Transverse colon (tissue), 4 donors: ENCODE measurements at places on chromosomes 7 and 10. TPM values are rescaled to one million over a fixed set of nuclear protein-coding genes. Genes with fewer than 3 reads are reported as not detected.

DNA sequence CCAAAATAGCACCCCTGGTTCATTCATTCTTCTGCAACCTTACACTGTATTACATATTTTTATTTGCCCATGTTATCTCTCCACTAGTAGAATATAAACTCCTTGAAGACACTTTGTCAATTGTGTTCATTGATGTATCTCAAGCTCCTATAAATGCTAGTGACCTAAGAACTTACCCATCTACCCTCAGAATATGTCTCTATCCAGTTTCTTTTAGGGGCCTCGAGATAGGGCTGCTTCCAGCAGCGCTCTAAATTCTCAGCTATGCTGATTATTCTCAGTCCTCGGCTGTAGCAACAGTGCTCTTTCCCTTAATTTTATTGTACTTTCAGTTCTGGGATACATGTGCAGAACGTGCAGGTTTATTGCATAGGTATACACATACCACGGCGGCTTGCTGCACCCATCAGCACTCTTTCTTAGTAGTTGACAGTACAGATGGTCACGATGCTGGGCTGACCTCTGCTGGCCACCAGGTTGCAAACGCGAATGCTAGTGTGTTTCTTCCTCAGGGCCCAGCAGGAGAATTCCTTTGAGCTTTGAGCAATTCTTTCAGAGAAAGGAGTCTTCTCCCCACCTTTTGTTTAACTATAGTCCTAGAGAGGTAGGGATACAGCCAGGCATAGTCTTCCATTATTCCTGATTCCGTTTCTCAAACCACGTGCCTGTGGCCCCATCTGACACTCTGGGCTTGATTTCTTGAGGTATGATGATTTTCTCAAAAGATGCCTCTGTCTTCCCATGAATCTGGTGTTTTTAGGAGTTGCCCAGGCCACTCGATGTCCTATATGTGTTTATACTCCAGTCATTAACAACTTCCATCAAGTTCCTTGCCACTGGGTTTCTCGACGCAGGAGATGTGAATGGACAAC lies 49.1 kb upstream of the CDC14C start:
- no peaks in the 10 kb centered on the region for H3K36me3 ChIP-seq
- H3K4me1 ChIP-seq = no peaks in the 10 kb centered on the region
- H3K27ac ChIP-seq = no peak overlapping the region

DNA sequence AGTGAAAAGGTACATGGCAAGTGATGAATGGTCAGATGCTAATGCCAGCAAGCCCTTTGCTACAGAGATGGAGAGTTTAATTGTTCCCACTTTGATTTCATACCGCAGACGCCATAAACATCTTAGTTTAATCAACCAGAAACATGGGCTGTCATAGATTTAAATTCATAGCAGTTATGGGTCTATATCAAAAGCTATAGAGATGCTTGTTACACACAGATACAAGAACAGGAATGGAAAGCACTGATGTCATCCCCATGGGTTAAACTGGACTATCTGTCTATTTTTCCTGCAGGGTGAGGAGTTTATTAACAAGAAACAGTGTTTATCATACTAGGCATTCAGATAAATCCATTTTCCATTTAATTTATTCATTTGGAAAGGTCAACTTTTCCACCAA lies 409.2 kb downstream of the NRG3 start:
- no peak overlapping the region for H3K4me3 ChIP-seq
- no peaks in the 10 kb centered on the region for H3K36me3 ChIP-seq
- no peak overlapping the region for H3K27ac ChIP-seq
- no peaks in the 10 kb centered on the region for H3K4me1 ChIP-seq
- no peaks in the 10 kb centered on the region for H3K27me3 ChIP-seq
- no peak for DNase-seq

DNA sequence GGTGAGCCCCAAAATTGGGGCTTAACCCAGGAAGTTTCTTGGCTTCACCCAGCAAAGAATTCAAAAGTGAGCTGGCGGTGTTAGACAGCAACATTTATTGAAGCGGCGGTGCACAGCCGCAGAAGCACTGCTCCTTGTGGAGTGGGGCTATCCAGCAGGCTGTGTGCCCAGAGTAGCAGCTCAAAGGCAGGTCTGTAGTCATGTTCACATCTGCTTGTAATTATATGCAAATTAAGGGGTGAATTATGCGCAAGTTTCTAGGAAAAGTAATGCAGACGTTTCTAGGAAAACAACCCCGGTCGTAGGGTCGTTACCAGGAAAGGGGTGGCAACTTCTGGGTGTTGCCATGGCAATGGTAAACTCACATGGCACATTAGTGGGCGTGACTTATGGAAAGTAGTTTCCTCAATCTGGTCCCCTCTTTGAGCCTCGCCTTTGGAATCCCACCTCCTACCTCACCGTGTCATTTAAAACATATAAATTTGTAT lies 13.7 kb upstream of the KBTBD2 start:
- H3K4me3 ChIP-seq = peak overlapping the region; percentile 3
- H3K27ac ChIP-seq = no peak overlapping the region
- peaks cover 3% of the 10 kb centered on the region for H3K4me1 ChIP-seq
- DNase-seq = peak; percentile 27

Gene FUOM
- 1.2 TPM for total RNA-seq

Gene FOXI2
- 0.14 TPM for total RNA-seq

DNA sequence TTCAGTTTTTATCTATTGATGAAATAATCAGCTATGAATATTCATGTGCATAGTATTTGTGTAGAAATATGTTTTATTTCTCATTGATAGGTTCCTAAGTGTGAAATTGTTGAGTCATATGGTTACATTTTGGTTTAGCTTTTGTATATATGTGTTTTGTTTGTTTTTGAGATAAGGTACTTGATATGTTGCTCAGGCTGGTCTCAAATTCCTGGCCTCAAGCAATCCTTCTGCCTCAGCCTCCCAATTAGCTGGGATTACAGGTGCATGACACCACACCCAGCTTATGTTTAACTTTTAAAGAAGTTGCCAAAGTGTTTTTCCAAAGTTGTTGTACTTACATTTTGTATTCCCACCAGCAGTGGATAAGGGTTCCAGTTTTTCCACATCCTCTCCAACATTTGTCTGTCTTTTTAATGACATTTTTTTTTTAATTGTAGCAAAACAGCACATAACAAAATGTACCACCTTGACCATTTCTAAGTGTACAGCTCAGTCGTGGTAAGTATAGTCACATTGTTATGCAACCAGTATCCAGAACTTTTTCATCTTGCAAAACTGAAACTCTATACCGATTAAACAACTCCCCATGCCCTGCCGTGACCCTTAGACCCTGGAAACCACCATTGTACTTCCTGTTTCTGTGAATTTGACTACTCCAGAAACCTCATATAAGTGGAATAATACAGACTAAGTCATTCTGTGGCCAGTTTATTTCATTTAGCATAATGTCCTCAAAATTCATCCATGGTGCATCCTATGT lies 12.6 kb upstream of the UBE2D1 start:
- peak; percentile 42 for DNase-seq
- peaks cover 12% of the 10 kb centered on the region for H3K4me1 ChIP-seq
- H3K27ac ChIP-seq = peak overlapping the region; percentile 19
- no peaks in the 10 kb centered on the region for H3K27me3 ChIP-seq
- no peaks in the 10 kb centered on the region for H3K36me3 ChIP-seq
- no peak overlapping the region for H3K4me3 ChIP-seq

DNA sequence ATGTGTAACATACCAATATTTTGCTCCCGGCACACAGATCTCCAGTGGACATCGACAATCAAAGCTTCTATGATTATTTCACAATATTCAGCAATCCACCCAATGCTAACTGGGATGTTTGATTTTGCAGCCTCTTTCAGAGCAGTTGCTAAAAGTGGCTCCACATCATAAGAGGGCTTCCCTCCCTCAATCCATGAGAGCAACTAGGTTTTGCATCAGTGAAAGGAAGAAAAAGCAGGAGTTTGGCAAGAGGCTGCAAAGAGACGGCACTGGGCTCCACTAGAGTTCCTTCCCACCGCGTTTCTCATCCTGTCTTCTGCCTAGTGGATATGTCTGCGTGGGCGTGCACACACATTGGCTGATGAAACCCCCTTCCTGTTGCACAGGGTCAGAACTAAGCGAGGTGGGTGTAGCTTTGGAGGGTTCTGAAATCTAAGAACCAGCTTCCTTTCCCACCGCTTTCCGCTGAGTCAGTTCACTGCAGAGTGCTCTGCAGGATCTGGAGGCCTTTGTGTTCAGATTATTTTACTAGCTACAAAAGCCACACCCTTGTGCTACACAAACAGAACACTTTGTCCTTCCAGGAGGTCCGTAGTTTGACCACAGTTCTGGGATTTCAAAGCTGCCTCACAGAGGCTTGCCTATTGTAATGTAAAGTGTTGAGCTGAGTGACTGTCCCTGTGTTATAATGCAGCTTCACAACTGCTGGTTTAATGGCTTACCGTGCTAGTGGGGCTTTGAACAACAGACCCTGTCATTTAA lies 28.1 kb downstream of the ARL4A start:
- peak; percentile 83 for DNase-seq
- H3K4me1 ChIP-seq = peaks cover 16% of the 10 kb centered on the region
- H3K27me3 ChIP-seq = no peaks in the 10 kb centered on the region
- peak overlapping the region; percentile 37 for H3K4me3 ChIP-seq

GRCh38 chr7:44279286-44279685 lies 46.1 kb downstream of the CAMK2B start:
- H3K27me3 ChIP-seq = peaks cover 4% of the 10 kb centered on the region
- DNase-seq = no peak
- H3K4me3 ChIP-seq = no peak overlapping the region
- no peaks in the 10 kb centered on the region for H3K36me3 ChIP-seq

Gene ZNF488
- total RNA-seq = not detected

DNA sequence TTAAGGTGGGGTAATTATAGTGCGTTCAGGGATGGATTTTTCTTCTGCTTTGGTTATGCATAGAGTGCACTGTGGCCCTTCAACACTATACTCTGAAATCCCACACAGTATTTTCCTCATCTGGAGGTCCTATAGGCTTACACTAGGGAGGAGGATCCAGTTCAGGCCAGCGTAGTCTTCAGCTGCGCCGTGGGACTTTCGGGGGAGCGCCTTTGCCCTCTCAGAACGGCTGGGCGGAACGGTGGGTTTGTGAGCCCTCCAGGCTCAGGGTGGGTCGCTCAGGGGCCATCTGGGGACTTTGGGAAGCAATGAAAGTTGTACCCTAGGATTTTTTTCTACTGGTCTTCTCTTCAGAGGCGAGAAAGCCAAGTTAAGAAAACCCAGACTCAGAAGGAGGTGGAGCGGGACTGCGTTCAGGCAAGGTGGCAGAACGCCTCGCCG lies 652 bp upstream of the VPS26A start:
- peak; percentile 65 for DNase-seq
- H3K36me3 ChIP-seq = no peaks in the 10 kb centered on the region

DNA sequence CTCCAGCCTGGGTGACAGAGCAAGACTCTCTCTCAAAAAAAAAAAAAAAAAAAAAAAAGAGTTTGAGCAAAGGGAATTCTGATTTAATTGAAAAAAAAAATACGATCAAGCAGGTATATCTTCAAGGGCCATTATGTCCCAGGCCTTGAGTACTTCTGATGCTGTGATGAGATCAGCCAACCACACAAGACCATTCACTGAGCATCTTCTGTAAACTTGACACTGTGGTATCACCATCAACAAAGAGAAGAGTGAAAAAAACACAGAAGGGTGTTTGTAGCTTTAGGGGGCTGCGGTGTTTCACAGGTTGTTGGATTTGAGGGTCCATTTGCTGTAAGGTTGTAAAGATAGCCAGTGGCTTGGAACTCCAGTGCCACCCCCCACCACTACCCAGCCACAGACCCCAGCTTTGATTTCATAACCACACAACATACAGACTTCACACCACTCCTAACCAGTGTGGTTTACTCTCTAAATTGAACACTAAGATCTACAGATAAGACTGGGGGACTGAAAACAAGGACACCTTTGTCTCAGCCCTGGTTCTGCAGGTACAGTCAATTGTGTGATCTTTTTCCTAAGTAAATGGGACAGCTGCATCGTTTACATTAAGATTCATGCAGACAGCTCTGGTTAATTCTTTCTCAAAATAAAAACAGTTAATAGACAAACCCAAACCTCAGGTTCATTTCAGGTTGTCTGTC lies 66.4 kb downstream of the CDC123 start:
- DNase-seq = no peak
- H3K4me3 ChIP-seq = no peak overlapping the region

DNA sequence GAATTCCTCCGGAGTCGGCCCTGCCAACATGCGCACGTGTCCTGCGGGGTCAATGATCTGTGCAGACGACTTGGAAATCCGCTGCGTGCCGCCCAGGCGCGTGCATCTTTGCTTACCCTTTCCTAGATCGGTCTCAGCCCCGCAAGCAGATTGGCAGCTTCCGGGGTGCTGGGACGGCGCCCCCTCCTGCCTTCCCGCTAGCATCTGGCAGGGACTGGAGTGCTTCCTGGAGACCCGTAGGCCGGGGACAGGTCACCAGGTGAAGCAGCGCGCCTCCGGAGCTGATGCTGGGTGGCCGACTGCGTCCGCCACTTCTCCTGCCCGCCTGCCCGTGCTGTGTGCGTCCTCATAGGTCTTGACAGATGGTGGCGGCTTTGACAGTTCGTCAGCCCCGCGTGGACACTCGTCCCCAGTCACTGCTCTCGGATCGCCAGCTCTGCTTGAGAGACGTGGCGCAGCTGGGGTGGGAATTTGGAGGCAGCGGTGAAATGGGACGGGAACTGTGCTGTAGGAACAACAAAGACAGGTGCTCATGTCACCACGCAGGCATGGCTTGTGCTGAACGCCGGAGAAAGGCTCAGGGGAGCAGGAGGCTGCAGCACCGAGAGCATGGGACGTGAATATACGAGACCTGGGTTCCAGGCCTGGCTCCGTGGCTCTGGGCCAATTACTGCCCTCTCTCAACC lies 21.9 kb upstream of the KCNK18 start:
- H3K4me3 ChIP-seq = peak overlapping the region; percentile 46
- no peaks in the 10 kb centered on the region for H3K4me1 ChIP-seq
- H3K36me3 ChIP-seq = no peaks in the 10 kb centered on the region
- peaks cover 56% of the 10 kb centered on the region for H3K27me3 ChIP-seq

- no peaks in the 10 kb centered on the region for H3K36me3 ChIP-seq
- no peak overlapping the region for H3K27ac ChIP-seq
- no peaks in the 10 kb centered on the region for H3K27me3 ChIP-seq
Measured at GRCh38 chr7:91496251-91496820, 232.1 kb downstream of the FZD1 start.

- H3K27ac ChIP-seq = no peak overlapping the region
- H3K27me3 ChIP-seq = no peaks in the 10 kb centered on the region
- no peaks in the 10 kb centered on the region for H3K36me3 ChIP-seq
- no peaks in the 10 kb centered on the region for H3K4me1 ChIP-seq
- no peak for DNase-seq
Measured at GRCh38 chr7:33644489-33644888, 260.9 kb upstream of the BMPER start.

Gene CLCN1
- not detected for total RNA-seq

- no peaks in the 10 kb centered on the region for H3K4me1 ChIP-seq
- no peak for DNase-seq
- H3K27ac ChIP-seq = no peak overlapping the region
- no peaks in the 10 kb centered on the region for H3K27me3 ChIP-seq
Measured at GRCh38 chr7:90487808-90488207, 18.4 kb downstream of the PTTG1IP2 start.

GRCh38 chr7:128167791-128168666 lies 73.0 kb upstream of the LEP start:
- H3K4me3 ChIP-seq = peak overlapping the region; percentile 32
- DNase-seq = no peak
- H3K4me1 ChIP-seq = peaks cover 19% of the 10 kb centered on the region

Gene SPDYE2B
- total RNA-seq = not detected

- H3K36me3 ChIP-seq = no peaks in the 10 kb centered on the region
- H3K27ac ChIP-seq = no peak overlapping the region
- no peaks in the 10 kb centered on the region for H3K27me3 ChIP-seq
- H3K4me1 ChIP-seq = no peaks in the 10 kb centered on the region
Measured at GRCh38 chr7:50369143-50370026, 64.9 kb downstream of the IKZF1 start.

Gene PPP1R3C
- 4.6 TPM for total RNA-seq

- no peaks in the 10 kb centered on the region for H3K4me1 ChIP-seq
- no peaks in the 10 kb centered on the region for H3K27me3 ChIP-seq
- no peaks in the 10 kb centered on the region for H3K36me3 ChIP-seq
- H3K4me3 ChIP-seq = no peak overlapping the region
Measured at GRCh38 chr10:128080231-128080630, 46.0 kb downstream of the MKI67 start.
